AG10803 (cell line): ENCODE measurements at places on chromosomes 11 and 22.

DNA sequence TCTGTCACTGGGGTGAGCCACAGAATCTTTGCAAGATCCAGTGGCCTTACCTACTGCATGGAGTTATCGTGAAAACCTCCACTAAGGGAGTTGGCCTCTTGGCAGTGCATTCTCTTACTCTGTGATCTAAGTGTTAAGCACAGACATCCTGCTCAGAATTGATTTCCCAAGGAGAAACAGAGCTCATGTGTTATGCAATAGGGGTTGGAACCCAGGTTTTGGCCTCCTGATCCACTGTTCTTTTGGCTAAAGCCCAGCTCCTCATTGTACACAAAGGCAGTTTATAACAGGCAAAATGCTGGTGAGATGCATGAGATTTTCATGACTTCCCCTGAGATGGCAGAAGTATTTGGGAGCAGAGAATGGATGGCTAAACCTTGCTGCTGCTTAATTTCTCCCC, 11.8 kb downstream of the DTX4 start:
- DNase-seq: no peak

DNA sequence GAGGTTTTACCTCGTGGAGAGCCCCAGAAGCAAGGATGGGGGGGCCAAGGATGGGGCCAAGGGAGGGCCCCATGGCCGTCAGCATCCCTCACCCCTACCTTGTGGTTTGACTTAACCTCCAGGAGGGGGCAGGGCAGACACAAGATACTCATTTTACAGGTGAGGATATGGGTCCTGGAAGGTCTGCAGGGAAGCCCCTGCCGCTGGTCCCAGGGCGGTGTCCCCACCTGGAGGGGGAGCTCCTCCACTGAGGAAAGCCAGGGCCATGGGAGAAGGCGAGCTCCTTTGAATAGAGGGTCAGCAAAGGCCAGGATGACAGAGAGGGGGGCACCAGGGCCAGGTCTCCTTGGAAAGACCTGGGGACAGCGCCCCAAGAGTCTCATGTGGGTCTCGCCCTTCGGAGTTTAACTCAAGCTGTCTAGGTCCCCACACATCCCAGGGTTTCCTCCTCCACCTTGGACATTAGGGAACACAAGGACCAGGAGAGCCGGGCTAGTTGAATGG, 5.9 kb upstream of the ADORA2A start:
- no peak for DNase-seq

DNA sequence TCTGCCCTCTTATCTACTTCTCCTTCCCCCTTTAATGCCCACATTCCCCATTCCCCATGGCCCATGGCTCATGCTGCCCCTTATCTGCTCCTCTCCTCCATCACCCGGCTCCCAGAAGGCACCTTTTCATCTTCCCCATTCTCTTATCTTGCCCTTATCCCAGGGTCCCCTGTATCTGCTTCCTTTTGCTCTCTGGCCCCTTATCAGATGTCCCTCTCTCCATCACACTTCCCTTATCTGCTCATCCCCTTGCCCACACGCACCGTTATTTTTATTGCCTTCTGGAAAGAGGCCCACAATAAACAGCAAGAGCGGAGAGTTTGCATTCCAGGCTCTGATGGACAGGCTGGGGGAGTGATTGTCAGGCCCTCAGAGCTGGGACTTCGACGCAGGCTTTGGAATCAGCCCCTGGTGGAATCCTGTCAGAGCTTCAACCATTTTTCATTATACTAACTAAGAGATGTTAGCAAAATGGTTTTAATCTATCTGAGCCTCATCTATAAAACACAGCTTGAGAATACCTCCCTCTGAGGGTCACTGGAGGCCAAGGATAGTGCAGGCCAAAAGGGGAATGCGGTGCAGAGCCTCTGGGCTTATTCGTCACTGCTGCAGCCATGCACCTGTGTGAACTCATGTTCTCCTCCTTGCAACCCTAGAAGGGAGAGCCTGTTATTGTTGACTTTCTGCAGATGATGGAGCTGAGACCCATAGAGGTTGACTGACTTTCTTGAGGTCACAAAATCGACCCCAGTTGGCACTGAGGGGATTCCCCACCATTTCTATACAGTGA, 37.0 kb upstream of the LRRC55 start:
- DNase-seq: no peak

DNA sequence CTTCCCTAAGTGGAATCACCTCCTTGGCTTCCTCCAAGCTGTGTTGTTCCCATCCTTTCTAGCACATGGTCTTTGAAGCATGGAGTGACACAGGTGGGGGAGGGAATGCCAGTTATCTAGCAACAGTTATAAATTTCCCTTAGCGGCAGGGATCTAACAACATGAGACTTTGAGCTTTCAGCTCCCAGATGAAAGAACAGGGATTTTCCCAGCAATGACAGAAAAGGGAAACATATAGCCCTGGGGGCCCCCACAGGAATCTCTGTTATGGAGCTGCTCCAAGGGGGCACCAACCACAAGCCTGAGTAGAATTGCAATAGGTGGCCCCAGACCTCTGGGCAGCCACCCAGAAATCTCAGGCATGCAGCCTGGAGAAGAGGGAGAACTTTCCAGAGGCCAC, 163.0 kb downstream of the GRIK4 start:
- DNase-seq: no peak

- DNase-seq: no peak
These were observed 132.3 kb downstream of the MED15 start for GRCh38 chr22:20639750-20640149.

DNA sequence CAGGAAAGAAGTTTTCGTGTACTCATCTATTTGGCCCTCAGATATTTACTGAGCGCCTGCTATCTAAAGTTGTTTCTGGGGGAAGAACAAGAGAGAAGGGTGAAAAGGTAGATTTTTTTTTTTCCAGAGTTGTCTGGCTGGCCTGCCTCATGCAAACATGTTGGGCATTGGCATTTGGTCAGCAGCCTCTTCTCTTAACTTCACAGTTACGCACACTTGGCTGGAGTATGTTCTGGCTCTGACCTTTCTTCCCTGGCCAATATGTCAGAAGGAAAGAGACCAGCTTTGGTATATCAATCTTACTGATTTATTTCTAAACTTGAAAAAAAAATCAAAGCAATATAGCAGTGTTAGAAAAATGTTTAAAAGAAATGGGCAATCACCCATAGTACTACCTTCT, 54.2 kb upstream of the GRAMD1B start:
- DNase-seq: no peak

DNA sequence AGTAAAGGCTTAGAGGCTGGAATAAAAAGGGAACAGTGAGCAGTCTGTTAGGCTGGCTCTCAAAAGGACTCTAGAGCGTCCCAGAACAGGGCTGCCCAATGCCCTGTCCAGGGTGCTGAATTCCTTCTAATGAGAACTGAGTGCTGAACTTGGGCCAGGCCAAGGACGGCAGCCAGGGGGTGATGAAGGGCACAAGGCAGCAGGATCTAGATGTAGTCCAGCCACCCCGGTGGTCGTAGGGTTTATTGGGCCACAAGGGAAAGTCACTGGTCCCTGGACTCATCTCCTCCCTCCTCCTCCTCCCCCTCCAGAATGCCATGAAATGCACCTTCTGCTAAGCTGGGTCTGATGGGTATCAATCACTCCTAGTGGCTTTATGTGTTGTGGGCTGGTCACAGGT, 19.2 kb downstream of the NPTXR start:
- peak; percentile 62 for DNase-seq

DNA sequence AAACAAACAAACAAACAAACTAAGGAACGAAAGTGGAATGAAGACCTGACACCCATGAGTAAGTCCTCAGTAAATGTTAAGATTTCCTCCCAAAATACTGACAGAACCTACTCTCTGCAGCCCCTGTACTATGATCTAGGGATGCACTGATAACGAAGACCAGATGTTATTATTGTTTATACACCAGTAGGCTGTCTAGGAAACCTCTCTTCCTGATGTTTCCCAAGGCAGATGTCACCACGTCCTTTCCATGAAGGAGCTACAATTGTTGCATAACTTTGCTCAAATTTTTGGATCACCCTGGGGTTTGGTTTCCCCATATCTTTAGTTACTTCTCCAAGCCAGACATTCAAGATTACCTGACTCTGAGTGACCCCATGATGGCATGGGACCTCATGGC, 340.7 kb downstream of the MIAT start:
- DNase-seq: peak; percentile 67

GRCh38 chr22:42074132-42074811, at the start of gene PHETA2:
Gene PHETA2 (plus strand): TSS chr22:42074248. CDS start chr22:42077294, 3,046 bp downstream.
- DNase-seq: peak; percentile 60

- no peak for DNase-seq
These were observed 11.2 kb upstream of the SREBF2 start for GRCh38 chr22:41821471-41822316.

GRCh38 chr22:49951000-49951677, 9.4 kb upstream of the PIM3 start:
- DNase-seq: no peak

- no peak for DNase-seq
These were observed 14.2 kb downstream of the PRR33 start for GRCh38 chr11:1877211-1878136.

GRCh38 chr11:133981156-133981555, 24.4 kb upstream of the IGSF9B start:
- no peak for DNase-seq

- DNase-seq: peak; percentile 45
These were observed 185.3 kb upstream of the CTSC start for GRCh38 chr11:88522624-88523385.

GRCh38 chr22:38699143-38699542, 1.6 kb downstream of the JOSD1 start:
- no peak for DNase-seq

DNA sequence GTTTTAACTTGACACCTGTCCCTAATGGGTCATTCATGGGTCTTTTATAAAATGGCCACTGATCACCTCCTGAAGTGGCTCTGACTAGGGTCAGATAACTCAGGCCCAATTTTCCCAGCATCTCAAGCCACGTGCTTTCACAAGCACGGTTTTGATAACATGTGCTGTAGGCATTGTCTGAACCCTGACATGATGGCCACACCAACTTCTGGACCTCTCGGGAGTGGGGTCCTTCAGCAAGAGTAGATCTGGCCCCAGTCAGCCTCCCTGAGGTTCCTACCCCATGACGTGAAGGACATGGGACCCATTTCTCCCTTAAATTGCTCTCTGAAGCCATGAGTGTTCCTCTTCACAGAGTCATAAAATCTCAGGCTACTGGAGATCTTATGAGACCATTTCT, 60.4 kb upstream of the CCND1 start:
- no peak for DNase-seq

DNA sequence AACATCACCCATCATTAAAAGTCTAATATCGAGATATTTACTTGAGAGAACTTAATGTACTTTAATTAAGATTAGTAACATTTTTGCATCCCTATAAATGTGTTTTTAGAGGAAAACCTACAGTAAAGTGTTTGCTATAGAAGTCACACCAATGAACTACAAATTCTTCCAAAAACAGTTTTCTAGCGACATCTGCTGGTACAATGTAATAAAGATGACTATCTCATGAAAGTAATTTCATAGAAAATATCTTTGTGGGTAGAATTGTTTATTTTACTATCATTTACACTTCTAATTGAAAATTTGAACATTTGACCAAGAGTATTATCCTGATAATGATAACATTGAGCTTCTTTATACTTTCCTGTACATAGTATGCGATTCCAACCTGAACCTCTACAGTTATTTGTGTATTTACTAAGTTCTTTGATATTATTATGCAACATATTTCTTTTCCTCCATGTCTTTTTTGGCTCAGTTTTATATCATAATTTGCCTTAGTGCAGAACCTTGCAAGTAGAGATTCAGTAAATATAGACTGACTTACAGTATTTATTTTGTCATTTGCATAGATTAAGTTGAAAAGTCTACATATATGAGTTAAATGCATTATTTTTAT, 252.7 kb downstream of the TMEM135 start:
- peak; percentile 64 for DNase-seq

DNA sequence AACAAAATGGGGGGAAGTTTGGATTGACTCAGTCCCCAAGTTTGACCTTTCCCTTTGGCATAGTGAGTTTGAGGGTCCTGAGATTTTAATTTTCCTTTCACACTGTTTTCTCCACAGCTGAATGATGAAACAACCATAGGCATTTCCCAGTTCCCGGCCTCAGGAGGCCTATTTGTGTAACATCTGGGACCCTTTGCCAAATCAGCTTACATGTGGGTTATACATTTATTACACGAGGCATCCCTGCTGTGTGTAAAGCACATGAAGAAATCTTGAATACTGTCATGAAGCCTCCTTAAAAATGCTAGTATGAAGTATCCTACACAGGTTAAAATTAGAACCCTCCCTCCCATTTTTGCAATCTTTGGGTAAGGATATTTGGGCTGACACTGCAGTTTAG, 44.6 kb upstream of the SPON1 start:
- no peak for DNase-seq

DNA sequence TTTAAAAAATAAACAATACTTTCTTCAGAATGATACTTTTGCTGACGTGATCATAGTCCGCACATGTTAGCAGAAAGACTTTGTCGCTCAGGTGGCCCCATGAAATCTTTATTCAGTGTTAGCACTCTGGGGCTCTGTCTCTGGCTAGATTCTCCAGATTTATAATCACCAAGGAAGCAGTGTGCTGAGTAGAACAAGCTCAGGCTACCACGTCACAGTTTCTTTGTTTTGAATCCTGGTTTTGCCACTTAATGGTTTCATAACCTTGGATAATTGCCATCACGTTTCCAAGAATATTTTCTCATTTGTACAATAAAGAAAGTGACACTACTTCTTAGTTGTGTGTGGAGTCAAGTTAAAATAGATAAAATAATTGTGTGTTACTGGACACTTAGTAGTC, 3.9 kb upstream of the MUC15 start:
- DNase-seq: no peak

GRCh38 chr22:41935015-41935351, 8.4 kb upstream of the TNFRSF13C start:
- DNase-seq: no peak

- DNase-seq: no peak
These were observed 63.6 kb downstream of the NFAM1 start for GRCh38 chr22:42368379-42369249.

- no peak for DNase-seq
These were observed at the start of gene MISFA for GRCh38 chr11:18599739-18600230. Gene MISFA (plus strand): TSS chr11:18599789. CDS start chr11:18599929, 140 bp downstream.

GRCh38 chr11:19719960-19720359, 7.3 kb downstream of the NAV2 start:
- no peak for DNase-seq

- DNase-seq: peak; percentile 57
These were observed 11.3 kb downstream of the ABTB2 start for GRCh38 chr11:34346551-34346950.

DNA sequence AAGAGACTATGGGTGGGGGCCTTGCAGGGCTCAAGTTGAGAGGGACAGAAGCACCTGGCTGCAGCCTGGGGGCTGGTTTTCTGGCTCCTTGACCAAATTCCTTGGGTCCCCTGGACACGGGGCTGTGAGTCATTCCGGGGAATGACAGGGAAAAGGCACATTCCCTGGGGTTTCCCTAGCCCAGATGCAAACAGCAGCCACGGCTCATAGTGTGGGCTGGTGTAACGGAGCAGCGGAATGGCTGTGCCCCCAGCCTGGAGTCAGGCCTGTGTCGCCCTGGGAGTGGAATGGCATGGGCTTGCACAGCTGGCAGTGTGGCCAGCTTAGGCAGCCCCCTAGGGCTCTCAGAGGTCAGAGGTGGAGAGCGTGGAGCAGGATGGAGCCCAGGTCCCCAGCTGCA, 77.6 kb upstream of the KCNQ1OT1 start:
- DNase-seq: peak; percentile 32

GRCh38 chr22:43222262-43222661, 35.3 kb upstream of the TTLL12 start:
- no peak for DNase-seq

- DNase-seq: peak; percentile 55
These were observed 43.6 kb downstream of the CTSC start for GRCh38 chr11:88293931-88294330.

- DNase-seq: no peak
These were observed 303.9 kb downstream of the CASP12 start for GRCh38 chr11:104594228-104594958.
